ENCODE measurements at places on chromosomes 1 and 21.

DNA sequence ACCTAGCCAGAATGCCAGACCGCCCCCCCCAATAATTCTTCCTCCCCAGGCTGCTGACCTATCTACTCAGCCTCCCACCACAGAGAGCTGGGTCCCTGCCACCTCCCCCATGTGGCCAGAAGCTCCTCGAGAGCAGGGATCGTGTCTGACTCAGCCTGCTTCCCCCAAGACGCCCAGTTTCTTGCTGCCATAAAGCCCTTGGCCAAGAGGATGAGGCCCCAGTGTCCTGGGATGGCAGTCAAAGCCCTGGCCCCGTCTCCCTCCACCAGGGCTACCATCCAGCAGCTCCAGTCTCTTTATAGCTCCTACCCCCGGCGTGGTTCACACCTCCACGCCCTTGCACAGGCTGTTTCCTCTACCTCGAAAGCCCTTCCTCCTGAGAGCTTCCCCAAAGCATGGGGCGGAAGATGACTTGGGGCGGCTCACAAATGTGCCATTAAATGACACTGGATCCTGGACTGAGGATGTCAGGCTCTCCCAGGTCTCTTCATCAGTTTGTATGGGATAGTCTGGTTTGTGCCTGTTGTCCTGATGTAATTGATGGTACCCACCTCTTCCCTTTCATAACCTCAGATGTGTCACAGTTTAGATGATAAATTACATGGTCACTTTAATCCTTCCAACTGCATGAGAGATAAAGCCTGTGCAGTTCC is 13.2 kb downstream of the ADGRB2 start:
- DNase-seq: no peak

DNA sequence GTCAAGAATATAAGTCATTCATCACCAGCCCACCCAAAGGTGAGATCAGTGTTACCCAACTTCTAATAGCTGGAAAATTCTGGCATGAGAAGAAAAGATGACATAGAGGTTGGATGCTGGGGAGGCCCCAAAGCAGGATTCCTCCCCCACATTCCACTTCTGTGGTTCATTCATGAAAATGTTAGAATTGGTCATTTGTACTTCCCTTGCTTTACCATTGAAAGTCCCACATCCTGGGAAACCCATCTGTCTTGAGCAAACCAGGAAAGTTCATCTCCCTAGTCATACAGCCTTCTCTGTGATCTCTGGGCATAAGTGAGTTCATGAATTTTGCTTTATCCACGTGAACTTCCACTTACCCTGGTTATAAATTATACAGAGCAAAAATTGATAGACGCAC is 66.8 kb downstream of the SERINC2 start:
- DNase-seq: no peak

DNA sequence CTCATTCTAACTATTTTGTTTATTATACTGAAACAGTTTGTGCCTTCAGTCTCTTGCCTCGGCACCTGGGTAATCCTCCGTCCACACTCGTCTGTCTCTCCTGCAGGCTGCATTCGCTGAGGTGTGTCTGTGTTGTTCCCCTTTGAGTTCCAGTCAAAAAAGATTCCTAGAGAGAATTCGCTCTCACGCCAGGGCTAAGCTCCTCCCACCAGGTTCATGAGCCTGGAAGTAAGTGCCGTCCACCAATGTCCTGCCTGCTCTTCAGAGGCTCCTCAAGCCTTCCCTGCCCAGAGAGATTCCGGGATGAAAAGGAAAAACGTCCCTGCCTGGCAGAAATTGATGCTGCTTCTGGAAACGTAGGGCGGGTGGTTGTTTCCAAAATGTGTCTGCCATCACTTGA is 12.9 kb downstream of the KIAA2013 start:
- DNase-seq: no peak

DNA sequence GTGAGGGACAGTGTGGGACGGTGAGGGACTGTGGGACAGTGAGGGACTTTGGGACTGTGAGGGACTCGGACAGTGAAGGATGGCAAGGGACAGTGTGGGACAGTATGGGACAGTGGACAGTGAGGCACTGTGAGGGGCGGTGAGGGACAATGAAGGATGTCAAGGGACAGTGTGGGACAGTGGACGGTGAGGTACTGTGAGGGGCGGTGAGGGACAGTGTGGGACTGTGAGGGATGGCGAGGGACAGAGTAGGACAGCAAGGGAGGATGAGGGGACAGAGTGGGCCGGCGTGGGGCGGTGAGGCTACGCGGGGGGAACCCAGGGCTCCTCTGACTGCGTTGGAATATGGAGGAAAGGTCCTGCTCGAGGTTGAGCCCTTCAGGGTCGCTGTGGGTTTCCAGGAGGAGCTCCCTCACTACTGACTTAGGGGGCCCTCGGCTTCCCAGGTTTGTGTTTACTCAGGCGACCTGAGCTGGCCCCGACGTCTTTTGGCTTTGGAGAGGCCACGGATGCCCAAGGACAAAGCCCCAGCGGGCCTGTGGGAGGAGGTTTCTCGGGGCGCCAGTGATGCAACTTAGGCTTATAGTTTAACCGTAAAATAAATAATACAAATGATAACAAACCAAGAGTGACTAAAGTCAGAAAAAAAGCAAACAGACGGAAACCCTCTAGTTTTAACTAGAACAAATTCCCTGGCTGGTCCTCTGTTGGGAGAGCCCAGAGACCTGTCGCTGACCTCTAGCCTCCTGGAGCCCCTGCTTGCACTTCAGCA is 1.1 kb upstream of the ERRFI1 start:
- DNase-seq: no peak

- no peak for DNase-seq
These were observed 12.4 kb downstream of the RNF220 start for GRCh38 chr1:44417351-44418021.
